ENCODE measurements at places on chromosomes 6 and 20. TPM values are rescaled to one million over a fixed set of nuclear protein-coding genes. Genes with fewer than 3 reads are reported as not detected.
A peak's percentile ranks its signal among the peaks of the same experiment; 100 is the strongest.

DNA sequence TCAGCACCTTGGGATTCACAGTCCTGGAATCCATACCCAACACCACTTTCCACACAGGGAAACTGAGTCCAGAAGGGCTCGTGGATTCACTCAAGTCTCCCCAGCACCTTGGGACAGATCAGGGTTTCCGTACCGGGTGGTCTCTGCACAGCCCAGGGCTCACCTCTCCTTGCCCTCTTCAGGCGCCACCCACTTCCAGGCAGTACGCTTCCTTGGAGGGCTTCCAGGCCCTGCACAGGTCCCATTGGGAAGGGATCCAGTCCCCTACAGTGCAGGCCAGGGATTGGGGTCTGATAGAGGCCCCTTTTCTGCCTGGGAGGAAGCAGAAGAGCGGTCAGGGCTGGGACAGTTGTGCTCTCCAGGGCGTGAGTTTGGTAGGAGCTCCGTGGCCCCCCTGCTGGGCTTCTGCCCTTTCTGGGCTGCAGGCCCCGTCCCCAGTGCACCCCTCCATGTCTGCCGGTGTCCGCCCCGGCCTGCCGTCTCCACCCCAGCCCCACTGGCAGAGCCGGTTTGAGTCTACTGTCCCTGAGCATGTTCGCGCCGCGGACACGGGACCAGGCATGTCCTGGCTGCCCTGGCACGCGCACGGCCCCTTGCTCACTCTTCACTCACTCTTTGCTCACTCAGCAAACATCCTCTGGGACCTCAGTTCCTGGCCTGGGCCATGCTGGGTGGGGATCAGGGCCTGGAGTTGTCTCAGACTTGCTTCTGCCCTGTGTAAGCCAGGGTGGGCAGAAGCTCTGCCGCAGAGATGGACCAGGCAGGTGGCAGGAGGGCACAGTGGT is 12.6 kb downstream of the SRC start:
- DNase-seq, result no peak

Gene PGC
- not detected for total RNA-seq

Gene HDGFL1
- not detected for total RNA-seq

DNA sequence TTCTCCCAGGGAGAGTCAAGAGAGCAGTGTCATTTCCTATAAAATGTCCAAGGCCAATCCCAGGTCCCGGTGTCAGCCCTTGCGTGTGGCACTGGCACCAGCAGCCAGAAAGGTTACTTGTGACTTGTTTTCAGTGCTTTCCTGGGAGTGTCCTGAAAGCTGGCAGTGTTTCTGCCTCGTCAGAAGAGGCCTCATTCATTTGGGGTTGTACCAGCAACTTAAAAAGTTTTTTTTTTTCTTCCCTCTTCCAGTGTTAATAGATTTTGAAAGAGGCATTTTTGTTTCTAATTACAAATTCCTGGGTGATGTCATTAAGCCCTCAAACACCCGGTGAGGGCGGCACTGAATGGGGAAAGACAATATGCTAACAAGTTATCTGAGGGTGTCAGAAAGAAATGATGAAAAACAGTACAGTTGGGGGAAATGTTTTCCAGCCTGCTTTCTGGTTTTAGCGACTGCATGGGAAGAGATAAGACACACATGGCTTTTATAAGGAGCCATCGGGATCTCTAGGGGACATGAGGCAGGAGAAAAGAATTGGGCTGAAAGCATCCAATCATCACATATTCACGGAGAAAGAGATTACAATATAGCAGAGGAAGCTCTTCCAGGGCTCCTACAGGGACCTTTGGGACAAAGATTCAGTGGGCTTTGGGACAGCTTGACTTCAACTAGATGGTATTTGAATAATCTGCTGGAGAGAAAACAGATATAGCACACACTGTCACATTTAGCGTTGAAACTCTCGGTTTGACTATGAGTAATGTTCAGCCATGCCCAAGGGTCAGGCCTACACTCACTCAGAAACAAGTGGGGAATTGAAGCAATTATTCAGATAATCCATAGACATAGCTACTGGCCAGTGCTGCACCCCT is 153.0 kb downstream of the BCAS1 start:
- peak; percentile 61 for DNase-seq

Gene ZHX3
- 68.7 TPM for total RNA-seq

- no peak for DNase-seq
Measured at GRCh38 chr6:108697561-108698161, 136.9 kb downstream of the FOXO3 start.

Gene C6orf15
- total RNA-seq, result not detected

DNA sequence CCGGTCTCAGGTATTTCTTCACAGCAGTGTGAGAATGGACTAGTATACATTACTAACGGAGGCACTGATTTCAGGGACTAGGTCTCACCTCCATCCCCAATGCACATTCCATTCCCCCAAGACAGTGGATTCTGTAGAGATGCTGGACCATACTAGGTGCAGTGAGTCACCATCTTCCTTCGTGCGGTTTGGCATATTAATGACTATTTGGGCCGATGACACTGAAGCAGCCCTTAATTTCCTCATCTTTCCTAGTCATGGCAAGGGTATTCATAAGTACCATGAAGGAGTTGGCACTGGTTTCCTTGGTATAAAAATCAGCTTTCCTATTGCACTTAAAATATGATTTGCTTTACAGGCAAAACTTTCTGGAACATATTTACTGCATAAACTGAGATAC is 121.4 kb upstream of the TRAF3IP2 start:
- DNase-seq, result peak; percentile 68

Gene NRSN1
- total RNA-seq, result not detected

DNA sequence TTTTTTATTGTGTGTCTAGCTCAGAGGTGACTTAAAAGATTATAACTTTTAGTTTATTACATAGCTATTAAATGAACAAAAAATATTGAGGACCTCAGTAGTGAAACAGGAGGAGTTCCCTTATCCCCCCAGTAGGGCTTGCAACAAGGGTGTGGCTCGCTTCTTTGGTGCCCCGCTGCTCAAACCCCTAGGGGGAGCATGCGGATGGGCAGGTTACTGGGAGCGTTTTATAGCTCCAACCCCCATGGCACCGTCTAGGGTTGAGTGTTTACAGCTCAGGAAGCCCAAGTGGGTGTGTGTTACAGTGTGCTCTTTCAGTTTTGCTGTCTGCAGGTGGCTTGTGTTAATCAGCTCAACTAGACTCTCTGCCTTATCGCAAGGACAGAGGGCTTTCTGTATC is 1513.7 kb downstream of the GRIK2 start:
- no peak for DNase-seq

Gene KCNK5
- not detected for total RNA-seq

DNA sequence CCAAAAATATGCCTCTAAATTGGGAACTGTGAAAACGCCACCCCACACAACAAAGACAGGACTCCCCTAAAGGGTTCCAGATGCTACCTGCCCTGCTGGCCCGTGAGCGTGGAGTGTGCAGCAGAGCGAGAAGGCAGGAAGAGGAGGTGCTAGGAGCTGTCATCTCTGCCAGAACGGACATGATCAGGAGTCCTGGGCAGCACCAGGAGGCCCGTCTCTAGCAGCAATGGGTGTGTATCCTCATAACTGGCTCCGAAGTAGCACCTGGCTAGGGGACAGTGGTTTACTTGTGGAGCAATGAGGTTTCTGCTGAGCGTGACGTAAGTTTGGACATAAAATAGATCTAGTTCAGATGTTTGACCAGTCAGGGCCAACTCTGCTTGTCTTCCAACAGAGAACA is 226.0 kb downstream of the CDH4 start:
- no peak for DNase-seq

Gene LGSN
- total RNA-seq, result not detected

Gene CALHM4
- 0.31 TPM for total RNA-seq

Gene SLC35F1
- not detected for total RNA-seq

- DNase-seq, result no peak
Measured at GRCh38 chr20:20859510-20859909, 147.1 kb upstream of the RALGAPA2 start.

Gene ZBP1
- not detected for total RNA-seq

Gene CDH26
- 0.26 TPM for total RNA-seq

Gene BEND6
- total RNA-seq, result 8.8 TPM

- DNase-seq, result peak; percentile 79
Measured at GRCh38 chr6:80642452-80642851, 536.0 kb downstream of the BCKDHB start.
